ENCODE measurements at places on chromosomes 5 and 9.
A peak's percentile ranks its signal among the peaks of the same experiment; 100 is the strongest.

DNA sequence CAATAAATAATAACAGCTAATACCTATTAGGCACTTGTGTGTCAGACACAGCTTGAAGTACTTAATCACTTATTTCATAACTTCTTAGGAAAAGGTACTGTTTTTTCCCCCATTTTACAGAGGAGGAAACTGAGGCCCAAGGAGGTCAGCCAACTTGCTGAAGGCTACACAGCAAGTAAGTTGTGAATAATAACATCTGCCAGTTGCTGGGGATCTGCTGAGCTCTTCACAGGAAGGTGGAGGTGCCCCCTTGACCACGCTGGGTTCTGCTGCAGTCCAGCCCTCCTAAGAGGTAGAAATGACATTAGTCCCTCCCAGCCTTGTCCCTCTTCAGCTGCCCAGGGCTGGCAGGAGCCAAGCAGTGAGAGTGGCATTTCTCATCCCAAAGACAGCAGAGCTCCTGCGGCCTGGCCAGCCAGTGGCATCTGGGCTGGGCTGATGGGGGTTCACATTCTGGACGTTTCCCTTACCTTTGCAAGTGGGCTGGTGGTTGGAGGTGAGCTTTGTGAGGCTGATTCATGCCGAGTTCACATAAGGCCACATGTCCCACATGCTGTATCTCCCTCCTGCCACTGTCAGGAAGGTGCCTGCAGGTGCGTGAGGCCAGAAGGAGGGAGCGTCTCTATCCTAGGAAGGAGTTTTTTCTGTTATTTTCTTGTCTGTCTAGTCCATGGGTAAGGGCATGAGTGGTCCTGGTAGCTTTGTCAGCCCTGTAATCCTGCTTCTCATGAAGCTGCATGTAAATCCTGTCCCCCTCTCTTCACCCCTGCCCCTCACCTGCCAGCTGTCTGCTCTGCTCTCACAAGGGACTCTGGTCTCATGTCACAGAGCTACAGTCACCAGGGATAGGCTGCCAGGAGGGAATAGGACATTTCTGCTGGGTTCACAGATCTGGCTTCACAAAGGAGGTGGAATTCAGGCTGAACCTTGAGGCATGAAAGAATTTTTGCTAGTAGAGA lies 171.7 kb downstream of the MACROH2A1 start:
- no peak for DNase-seq

GRCh38 chr5:29794141-29794787 lies 1399.2 kb upstream of the CDH6 start:
- no peak for DNase-seq

GRCh38 chr9:72476617-72477437 lies 44.6 kb upstream of the TMC1 start:
- peak; percentile 47 for DNase-seq

- peak; percentile 26 for DNase-seq
Observed at GRCh38 chr5:473551-474192, 30.7 kb downstream of the EXOC3 start.

DNA sequence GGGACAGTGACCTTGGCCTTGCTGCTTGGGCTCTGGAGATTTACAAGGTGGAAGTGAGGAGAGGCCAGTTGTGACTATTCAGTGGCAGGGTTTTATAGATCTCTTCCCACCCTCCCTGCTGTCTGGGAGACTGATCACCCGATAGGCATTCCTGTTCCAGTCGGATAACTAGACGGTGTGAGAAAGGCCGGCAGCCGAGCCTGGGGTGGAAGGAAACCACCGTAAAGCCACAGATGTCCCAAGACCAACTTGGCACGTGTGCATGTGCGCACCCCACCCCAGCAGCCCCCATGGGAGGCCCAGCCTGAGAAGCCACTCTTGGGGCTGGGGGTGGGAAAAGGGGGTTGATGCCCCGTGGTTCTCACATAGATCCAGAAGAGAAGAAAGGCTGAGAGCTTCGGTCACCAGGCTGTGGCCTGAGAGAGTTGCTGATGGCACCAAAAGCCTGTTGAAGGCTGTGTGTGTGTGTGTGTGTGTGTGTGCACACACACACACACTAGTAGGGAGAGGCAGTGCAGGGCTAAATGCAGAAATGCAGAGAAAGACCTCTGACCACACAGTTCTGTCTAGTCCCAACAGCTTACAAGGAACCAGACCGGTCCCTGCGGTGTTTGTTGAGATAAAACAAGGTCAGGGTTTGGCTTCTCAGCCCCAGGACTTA lies 225.8 kb downstream of the FANCC start:
- no peak for DNase-seq

GRCh38 chr9:92671323-92671722 lies 1.4 kb upstream of the IPPK start:
- no peak for DNase-seq

- DNase-seq: peak; percentile 13
Observed at GRCh38 chr9:92970467-92970923, 23.2 kb downstream of the FGD3 start.

- no peak for DNase-seq
Observed at GRCh38 chr9:134778841-134779411, 101.7 kb upstream of the FCN2 start.

DNA sequence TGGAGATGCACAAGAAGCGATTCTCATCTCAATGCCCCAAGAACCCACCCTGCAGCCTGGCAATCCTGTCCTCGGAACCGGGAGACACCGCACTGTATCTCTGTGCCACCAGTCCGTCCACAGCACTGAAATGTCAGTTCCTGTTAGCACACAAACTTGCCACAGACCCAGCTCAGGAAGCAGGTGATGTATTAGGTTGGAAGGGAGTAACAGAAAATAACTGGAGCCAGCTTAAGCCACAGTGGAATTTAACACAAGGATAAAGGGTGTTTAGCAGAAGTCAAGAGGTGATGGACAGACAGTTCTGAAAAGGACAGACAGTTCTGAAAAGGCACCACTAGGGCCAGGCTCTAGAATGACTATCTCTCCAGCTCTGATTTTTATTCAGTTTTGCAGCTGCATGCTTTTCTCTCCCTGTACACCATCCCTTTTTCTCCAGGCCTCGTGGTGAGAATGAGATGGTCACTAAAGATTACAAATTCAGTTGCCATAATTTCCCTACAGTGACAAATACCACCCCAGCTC lies 114.4 kb downstream of the ANKRD18B start:
- DNase-seq: no peak

DNA sequence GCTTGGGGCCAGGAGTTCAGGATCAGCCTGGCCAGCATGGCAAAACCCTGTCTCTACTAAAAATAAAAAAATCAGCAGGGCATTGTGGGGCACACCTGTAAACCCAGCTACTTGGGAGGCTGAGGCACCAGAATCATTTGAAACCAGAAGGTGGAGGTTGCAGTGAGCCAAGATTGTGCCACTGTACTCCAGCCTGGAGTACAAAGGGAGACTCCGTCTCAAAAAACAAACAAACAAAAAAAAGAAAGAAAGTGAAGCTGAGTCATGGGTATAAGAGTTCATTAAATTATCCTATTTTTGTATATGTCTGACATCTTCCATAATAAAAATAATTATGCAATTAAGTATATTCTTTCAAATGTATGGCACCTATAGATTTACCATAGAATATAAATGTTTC lies 37.2 kb downstream of the CHD1 start:
- no peak for DNase-seq

DNA sequence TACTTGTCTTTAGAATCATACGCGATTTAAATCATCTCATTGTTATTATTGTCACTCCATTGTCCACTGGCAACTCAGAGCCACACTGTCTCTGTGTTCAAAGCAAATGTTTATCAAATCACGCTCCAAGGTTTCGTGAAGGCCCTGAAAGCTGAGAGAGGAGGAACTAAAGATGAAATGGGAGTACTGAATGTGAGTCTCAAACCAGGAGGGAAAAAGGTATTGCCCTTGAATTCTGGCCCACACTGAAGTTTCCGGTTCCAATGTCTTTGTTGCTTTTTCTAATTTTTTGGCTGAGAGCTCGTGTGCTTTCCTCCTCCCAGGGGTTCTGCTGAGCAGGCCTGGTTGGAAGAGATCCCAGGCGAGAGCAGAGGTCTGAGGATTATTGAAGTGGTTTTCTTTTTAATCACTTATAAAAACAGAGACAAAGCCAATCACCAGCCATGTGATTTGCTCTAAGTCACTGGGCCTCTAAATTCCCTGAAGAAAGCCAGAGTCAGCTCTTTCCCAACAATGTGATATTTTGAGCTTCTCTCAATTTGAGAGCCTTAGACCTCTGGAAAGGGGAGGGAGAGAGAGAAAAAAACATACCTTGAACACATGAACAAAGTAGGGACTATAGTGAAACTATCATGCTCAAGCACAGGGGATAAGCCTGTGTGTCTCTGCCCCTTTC lies 420.8 kb upstream of the GRAMD2B start:
- DNase-seq: no peak

DNA sequence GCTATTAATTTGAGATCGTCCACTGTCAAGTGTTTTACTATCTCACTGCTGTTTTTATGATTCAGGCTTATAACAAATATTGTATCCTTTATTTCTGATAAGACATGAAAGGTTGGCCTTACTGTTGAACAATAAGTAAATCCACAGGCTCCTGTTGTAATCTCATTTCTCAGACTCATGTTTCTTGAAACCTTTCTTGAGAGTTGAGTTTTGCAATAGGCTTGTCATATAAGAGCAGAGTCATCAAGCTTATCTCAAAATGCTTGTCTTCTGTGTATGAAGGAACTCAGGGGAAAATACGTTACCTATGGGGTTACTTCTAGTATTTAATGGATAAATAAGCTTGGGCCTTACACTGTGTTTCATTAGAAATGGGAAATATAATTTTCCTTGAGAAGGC lies 9.2 kb upstream of the TLX3 start:
- DNase-seq: no peak

DNA sequence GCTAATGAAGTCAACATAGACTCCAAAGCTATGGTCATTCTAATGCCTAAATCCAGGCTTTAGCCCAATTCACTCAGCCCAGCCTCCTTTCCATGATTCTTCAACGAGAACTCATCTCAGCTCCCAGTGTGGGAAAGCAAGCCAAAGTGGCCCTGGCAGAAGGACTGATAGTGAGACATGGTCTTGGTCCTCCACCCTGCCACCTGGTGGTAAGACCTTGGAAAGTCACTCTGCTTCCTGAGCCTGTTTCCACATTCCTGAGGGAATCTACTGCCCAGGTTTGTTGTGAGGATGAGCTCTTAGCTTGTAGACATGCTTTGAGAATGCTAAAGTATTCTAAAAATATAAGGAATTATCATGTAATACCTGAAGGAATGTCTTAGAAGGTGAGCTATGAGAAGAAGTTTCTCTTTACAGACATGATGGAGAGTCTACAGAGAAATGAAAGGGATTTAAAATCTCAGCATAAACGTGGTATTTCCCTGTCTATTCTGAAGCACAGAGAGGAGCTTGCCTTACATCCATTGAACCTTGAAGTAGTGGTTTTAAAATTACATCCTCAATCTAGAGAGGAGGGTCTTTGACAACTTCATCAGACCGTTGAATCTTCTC lies 173.5 kb downstream of the TRIM32 start:
- DNase-seq: peak; percentile 3

DNA sequence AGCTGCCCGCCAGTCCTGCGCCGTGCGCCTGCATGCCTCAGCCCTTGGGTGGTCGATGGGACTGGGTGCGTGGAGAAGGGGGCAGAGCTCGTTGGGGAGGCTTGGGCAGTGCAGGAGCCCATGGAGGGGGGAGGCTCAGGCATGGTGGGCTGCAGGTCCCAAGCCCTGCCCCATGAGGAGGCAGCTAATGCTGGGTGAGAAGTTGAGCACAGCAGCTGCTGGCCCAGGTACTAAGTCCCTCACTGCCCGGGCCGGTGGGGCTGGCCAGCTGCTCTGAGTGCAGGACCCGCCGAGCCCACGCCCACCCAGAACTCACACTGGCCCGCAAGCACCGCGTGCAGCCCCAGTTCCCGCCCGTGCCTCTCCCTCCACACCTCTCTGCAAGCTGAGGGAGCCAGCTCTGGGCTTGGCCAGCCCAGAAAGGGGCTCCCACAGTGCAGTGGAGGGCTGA lies 764.3 kb upstream of the TYRP1 start:
- DNase-seq: no peak

DNA sequence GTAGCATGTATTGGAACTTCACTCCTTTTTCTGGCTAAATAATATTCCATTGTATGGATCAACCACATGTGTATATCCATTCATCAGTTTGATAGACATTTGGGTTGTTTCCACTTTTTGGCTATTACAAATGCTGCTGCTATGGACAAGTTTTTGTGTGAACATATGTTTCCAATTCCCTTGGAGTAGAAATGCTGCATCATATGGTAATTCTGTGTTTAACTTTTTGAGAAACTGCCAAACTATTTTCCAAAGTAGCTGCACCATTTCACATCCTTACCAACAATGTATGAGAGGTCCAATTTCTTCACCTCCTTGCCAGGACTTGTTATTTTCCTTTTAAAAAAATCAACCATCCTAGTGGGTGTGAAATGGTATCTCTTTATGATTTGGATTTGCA lies 8.4 kb downstream of the FRRS1L start:
- DNase-seq: no peak

DNA sequence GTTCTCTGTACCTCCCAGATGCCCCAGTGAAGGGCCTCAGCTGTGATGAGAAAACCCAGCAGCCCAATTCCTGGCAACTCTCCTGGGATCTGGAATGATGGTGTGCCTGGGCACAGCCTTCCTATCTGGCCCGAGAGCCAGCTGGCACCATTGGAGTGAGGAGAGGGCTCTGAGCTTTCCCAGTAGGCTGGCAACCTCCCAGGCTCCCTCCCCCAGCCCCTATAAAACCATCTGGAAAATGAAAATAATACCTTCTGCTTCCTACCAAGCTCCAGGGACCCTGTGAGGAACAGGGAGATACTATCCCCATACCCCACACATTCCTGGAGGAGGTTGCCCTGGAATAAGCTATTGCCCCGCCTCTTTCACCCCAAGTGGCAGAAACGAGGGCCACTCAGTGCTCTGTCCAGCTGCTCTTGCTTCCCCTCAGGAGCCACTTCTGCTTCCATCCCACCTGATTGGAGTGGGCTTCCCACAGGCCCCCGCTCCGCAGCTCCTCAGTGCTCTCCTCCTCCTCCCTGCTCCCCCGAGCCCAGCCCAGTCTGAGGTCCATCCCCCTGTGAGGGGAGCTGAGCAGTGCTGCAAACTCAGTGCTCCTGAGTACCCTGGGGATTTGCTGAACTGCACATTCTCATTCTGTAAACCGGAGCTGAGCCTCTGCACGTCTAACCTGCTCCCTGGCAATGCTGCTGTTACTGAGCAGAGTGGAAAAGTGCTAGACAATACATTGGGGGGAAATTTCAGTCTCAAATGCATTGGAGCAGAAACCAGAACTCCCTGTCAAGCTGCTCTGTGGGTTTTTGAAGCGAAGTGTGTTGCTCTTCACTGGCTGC lies 74.7 kb downstream of the THBS4 start:
- DNase-seq: no peak

GRCh38 chr9:131008909-131009618 lies at the start of gene LAMC3:
Gene LAMC3, plus strand, starts transcription at chr9:131009174. Its CDS starts 41 bp downstream, at chr9:131009215.
- DNase-seq: no peak

- DNase-seq: no peak
Observed at GRCh38 chr9:35563791-35564197, 41.3 kb upstream of the TESK1 start.

GRCh38 chr9:15277400-15278090 lies 29.5 kb downstream of the TTC39B start:
- DNase-seq: no peak

GRCh38 chr9:4333787-4334186 lies 33.9 kb upstream of the GLIS3 start:
- DNase-seq: no peak
